ENCODE measurements at places on chromosomes 12 and 14.

DNA sequence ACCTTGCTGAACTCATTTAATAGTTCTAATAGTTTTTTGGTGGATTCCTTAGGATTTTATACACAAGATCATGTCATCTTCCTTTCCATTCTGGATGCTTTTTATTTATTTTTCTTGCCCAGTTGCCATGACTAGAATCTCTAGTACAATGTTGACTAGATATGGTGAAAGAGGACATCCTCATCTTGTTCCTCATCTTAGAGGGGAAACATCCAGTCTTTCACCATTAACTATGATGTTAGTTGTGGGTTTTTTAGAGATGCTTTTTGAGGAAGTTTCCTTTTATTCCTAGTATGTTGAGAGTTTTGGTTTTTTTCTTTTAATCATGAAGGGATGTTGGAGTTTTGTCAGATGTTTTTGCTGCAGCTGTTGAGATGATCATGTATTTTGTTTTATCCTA is 8.7 kb downstream of the ANKRD13A start:
- DNase-seq = no peak

DNA sequence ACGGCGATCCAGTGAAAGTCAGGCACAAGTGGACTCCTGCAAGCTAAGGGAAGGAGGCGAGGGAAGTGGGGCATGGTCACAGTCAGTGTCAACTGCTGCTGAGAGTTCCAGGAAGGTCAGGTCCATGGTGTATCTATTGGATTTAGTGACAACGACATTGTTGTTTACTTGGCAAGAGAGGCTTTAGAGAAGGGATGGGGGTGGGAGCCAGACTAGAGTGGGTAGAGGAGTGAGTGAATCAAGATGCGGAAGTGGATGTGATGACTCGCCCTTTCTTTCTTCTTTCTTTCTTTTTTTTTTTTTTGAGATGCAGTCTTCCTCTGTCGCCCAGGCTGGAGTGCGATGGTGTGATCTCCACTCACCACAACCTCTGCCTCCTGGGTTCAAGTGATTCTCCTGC is 12.5 kb downstream of the P2RX7 start:
- DNase-seq = no peak

GRCh38 chr14:22664261-22664660 is 20.1 kb upstream of the OR6J1 start:
- DNase-seq = no peak

- DNase-seq = no peak
Measured at GRCh38 chr12:116697305-116697704, 40.6 kb downstream of the SPRING1 start.

DNA sequence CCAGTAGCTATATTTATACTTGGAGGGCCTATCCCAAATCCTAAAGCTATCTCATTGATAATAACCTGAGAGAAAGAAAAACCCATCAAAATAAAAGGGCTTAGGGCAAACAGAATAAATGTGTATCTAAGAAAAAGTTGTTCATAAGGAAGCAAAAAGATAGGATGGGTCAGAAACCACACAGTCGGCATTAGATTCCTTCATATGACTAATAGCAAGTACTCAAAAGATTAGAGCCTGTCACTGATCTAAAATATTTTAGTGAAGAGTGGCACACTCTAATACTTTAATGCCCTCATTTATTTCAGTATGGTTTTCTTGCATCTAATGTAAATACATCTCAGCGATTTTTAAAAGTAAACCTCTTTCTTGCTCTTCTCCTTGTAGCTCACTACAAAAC is 17.1 kb upstream of the NAV3 start:
- DNase-seq = no peak

- no peak for DNase-seq
Measured at GRCh38 chr12:19298836-19299605, 140.3 kb upstream of the AEBP2 start.

GRCh38 chr12:58557171-58557570 is 363.1 kb downstream of the LRIG3 start:
- no peak for DNase-seq

DNA sequence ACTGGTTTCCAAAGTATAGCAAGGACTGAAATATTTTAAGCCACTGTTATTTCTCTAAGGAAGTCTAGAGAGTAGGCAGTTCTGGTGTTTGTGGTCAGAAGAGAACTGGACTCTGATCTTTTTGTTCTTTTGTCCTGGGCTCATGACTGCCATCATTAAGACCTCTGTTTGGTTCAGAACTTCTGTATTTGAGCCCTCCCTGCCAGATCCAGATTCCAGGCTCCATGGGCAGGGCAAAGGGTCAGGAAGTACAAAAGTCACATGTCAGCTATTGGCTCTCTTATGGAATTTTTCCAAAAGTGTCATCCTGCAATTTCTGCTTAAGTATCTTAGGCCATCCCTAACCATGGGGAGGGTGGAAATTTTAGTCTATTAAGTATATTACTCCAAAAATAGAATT is 6.8 kb downstream of the PIWIL1 start:
- no peak for DNase-seq

DNA sequence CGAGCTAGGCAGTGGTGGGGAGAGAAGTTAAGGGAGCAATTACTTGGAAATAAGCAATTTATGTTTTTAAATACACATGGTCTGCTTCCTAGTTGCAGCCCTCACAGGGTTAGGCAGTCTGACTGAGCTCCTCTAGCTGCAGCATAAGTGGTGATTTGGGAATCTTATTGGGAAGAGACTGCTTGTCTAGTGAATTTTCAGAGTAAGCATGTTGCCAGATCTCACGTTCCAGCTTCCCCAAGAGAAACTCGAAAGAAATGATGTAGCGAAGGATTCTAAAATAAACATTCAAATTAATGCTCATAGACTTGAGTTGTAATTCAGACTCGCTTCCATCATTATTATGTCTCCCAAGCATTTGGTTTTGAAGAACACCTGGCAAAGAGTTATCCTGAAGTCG is 440.2 kb downstream of the ATP23 start:
- no peak for DNase-seq

DNA sequence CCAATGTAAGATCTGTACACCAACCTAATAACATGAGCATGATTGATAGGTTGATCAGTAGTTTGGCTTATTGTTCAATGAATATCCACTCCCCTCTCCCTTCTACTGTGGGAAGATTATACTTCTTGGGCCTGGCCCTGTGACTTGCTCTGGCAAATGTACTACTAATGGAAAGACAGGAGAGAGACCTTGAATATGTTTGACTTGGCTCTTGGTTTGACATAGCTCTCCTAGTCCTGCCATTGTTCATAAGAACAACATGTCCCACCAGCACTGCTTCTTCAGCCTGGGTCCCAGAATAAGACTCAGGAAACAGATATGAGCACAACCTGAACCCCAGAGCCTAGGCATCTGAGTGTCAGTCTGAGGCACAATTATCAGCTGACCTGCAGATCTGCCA is 112.8 kb upstream of the RESF1 start:
- DNase-seq = no peak

DNA sequence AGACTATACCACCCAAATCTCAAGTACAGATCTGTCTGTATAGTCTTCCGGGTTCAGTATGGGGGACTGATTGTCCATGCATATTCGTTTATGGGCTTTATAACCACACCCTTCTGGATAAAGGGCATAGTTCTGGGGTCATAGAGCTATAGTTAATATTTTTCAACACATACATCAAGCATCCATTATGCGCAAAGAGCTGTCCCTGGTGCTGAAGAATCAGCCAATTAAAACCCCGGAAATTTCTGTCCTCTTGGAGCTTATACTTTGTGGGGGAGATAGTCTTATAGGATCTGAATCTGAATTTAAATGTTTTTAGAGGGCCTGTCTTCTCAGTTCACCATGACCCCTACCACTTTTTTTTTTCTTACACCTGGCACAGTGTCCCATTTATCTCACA is 256.7 kb downstream of the SUDS3 start:
- no peak for DNase-seq

- DNase-seq = peak; percentile 54
Measured at GRCh38 chr14:89915114-89915878, 39.2 kb downstream of the EFCAB11 start.

DNA sequence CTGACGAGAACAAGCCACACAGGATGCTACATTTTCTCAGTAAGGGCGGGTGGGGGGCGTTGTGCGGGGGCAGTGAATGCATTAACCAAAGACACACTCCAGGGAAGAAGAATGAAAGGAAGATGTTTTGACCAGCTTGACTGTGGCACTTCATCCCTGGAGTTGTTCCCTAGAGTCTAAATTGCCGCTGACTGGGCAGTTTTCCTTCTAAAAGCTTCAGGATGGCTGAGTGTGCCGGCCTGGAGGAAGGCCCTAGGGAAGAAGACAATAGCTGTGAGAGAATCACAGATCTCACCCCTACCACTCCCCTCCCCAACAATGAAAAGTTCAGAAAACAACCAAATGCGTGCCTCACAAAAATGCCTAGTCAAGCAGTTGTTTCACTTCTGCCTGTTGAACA is 67.2 kb downstream of the NKX2-1 start:
- no peak for DNase-seq

GRCh38 chr14:34671716-34672115 is 41.8 kb upstream of the SNX6 start:
- no peak for DNase-seq

Data from stimulated activated CD4-positive, alpha-beta T cell treated with anti-CD3 and anti-CD28 coated beads, Interleukin-2, amount 100 ng/mL, for 48 hours (primary cell).